ENCODE measurements at places on chromosomes 3 and 15. TPM values are rescaled to one million over a fixed set of nuclear protein-coding genes. Genes with fewer than 3 reads are reported as not detected.

DNA sequence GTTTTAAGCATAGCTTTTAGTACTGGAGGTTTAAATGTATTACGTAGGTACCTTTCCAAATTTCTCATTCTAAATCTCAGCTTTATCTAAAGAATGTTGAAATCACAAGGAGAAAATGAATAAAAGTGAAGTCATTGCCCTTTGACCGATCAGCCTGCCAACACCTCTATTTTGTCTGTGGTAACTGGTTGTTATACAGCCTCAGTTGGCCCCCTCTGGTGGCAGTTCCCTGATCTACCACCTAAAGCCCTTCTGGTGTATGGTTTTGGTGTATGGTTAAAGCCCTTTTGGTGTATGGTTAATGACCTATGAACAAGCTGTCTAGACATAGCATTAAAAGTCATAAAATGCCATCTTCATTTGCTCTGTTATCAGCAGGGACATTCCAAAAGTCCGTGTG is 378.2 kb upstream of the AZI2 start:
- DNase-seq, result no peak

ZCWPW2 gene
- total RNA-seq, result 1.7 TPM

COL7A1 gene
- total RNA-seq, result 9.4 TPM

GRCh38 chr3:108029466-108029865 is 61.4 kb downstream of the CD47 start:
- DNase-seq, result no peak

C2CD4B gene
- total RNA-seq, result 2.1 TPM

DNA sequence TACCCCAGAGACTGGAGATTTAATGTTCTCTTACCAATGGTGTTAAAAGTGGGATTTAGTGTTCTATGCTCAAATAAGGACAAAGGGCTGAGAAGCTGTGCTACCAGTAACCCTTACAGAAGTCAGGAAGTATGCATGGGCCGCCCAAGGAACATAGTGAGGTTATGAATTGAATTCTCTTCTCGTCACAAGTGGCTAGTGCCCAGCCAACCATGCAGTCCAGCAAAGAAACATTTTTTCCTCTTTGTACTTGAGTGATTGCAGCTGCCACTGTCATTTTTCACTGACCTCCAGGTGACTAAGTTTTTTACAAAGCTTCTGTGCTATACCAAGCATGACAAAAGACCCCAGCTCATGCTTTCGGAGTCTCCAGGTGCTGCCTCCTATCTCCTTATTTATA is 110.6 kb upstream of the DCBLD2 start:
- no peak for DNase-seq

DNA sequence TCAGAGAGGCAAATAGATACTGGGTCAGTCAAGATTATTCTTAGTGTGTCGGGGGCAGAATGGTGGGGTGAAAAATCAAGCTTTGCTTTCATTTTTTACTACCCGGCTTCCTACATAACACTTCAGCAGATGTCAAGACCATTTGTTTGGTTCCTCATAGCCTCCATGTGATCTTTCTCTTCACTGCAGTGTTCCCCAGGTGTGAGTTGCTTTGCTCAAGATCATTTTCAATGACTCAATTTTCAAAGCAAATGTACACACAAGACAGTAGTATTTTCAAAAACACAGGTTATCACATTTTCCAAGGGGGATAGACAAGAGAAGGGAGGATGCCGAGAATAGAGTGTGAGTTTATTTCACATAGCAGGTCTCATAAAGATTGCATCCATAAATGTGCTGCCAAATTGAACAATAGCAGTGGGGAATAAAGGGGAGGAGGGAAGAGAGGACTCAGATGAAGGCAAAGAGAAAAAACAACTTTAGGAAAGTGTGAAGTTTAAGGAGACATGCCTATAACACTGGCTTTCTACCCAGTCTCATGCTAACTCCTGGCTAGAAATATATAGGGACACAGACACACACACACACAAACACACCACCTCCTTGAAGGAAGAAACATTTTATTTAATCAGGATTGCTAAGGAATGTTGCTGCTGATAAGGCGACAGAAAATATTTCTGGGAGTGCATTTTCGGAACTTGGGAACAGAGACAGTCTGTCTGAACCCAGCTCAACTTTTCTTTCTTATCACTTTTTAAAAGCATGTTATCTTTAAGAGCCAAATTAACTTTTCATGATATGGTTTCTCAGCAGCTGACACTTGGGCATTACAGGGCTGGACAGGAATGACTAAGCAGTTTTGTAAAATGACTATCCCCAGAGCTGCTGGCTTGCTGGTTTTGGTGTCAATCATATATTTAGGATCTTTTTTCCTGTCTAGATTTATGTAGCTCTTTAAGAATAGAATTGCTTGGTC is 402.4 kb downstream of the RBMS3 start:
- DNase-seq, result no peak

SOX14 gene
- not detected for total RNA-seq

GRCh38 chr3:126268866-126269265 is 88.3 kb downstream of the KLF15 start:
- DNase-seq, result no peak

DNA sequence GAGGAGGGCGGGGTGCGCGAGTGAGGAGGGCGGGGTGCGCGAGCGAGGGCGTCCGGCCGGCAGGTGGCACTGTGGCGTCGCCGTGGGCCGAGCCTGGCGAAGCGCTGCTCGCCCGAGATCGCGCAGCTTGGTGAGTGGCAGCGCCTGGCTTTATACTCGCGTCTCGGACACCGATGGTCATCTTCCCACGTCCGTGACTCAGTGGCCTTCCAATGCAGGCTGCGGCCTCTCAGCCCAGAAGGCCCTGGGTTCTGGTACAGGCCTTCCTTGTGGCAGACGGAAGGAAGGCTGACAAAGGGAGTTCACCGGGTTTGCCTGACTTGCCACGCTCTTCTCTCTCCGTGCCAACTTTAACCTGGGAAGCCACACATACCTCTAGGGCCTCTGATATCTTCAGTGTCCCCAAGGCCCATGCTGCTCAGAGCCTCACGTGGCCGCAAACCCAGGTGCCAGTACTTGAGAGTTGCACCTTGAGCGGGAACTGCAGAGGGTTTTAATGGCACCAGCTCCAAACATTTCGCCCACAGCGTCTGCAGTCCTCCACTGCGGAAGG is 195.3 kb upstream of the LYSMD4 start:
- peak; percentile 86 for DNase-seq

EHHADH gene
- total RNA-seq, result 6.9 TPM

- no peak for DNase-seq
Observed at GRCh38 chr3:127162947-127163645, 29.8 kb upstream of the PRR23E start.

THSD4 gene
- total RNA-seq, result 13.5 TPM

TRH gene
- 1.3 TPM for total RNA-seq

MAP3K13 gene
- 31.3 TPM for total RNA-seq

GRCh38 chr3:8186213-8186612 is 315.4 kb upstream of the LMCD1 start:
- DNase-seq, result no peak

GRCh38 chr15:68418611-68419161 is 13.3 kb downstream of the ITGA11 start:
- peak; percentile 41 for DNase-seq

LMAN1L gene
- not detected for total RNA-seq

MCF2L2 gene
- 0.25 TPM for total RNA-seq

DNA sequence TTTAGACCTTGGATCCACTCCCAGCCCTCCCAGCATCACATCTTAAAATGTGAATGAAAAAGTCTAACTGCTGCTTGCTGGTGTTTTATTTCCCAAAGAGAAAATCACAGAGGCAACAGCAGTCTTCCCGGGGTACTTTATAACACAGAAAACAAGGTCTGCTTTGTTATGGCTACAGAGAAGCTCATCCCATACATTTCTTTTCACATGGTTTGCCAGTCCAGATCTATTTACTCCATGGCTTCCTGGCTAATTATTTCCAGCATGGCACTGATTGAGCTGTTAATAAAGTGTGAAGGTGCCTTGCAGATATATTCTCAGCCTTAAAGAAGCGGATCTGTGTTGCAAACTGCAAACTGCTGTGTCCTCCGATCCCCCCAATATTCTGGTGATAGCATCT is 466.1 kb upstream of the CFAP20DC start:
- DNase-seq, result no peak

- DNase-seq, result no peak
Observed at GRCh38 chr3:46571684-46572083, 5.6 kb upstream of the LRRC2 start.

GRCh38 chr3:17639765-17640164 is 102.7 kb downstream of the TBC1D5 start:
- no peak for DNase-seq

ST3GAL6 gene
- total RNA-seq, result 10.7 TPM

- no peak for DNase-seq
Observed at GRCh38 chr3:137588871-137589270, 175.2 kb upstream of the SOX14 start.

DNA sequence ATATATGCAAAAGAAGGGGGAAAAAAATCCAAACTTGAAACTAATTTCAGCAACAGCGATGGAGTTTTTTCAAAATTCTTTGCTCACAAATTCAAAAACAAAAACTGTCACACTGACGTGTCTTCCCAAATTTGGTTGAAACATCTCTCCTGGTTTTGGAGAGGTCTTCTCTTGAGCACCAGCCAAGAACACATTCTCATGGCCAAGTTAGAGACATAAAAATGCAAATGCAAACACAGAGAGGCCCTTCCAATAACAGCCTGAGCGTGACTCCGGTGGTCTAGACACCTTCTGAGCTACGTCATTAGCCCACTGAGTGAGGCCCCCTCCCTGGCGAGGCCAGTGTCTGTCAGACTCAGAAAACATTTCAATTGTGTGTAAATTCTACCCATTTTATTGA is 436.0 kb upstream of the PROK2 start:
- no peak for DNase-seq

- DNase-seq, result peak; percentile 81
Observed at GRCh38 chr15:52208306-52208946, 17.2 kb upstream of the GNB5 start.
